ENCODE measurements at places on chromosomes 11 and 22. TPM values are rescaled to one million over a fixed set of nuclear protein-coding genes. Genes with fewer than 3 reads are reported as not detected.

The CD3E gene
- total RNA-seq, result not detected

The MRPL40 gene
- 41.7 TPM for total RNA-seq

The TMPRSS4 gene
- not detected for total RNA-seq

The CACNA1I gene
- 0.02 TPM for total RNA-seq

The BLID gene
- not detected for total RNA-seq

The PDE2A gene
- total RNA-seq, result 1.0 TPM

The MS4A8 gene
- not detected for total RNA-seq

The SYT12 gene
- total RNA-seq, result 13.3 TPM

The ZBED5 gene
- 17.5 TPM for total RNA-seq

The NLRP10 gene
- not detected for total RNA-seq

The TYR gene
- total RNA-seq, result not detected

The BIRC3 gene
- total RNA-seq, result 48.1 TPM

The OR2D2 gene
- not detected for total RNA-seq

The ST13 gene
- total RNA-seq, result 152 TPM

The OR52B2 gene
- total RNA-seq, result not detected

The SLC22A25 gene
- not detected for total RNA-seq
